ENCODE measurements at places on chromosomes 12 and 14.

GRCh38 chr12:118625050-118625675 is 248.8 kb downstream of the SUDS3 start:
- no peak for DNase-seq

DNA sequence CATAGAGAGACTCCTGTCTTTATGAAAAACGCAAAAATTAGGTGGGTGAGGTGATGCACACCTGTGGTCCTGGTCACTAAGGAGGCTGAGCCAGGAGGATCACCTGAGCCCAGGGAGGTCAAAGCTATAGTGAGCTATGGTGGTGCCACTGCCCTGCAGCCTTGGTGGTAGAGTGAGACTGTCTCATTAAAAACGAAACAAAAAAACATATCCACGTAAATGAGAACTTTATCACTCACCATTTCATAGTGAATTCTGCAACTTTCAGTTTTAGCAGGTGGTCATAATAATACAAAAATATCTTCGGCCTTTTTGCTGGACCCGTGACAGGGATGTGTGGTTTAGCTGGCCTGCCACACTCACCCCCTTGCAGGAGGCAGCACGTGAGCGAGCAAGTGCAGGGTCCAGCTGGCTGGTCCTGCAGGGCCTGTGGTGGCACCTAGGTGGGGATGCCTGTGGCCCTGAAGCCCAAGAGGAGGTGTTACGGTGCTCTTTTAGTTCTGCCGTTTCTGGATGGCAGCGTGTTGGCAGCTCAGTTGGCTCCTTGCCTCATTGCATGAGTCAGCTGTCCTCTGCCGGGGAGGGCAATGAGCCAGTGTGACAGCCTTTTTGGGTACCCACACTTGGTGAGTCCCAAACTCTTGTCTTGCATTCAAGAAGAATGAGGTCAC is 1330.7 kb upstream of the TMEM132C start:
- DNase-seq: no peak

DNA sequence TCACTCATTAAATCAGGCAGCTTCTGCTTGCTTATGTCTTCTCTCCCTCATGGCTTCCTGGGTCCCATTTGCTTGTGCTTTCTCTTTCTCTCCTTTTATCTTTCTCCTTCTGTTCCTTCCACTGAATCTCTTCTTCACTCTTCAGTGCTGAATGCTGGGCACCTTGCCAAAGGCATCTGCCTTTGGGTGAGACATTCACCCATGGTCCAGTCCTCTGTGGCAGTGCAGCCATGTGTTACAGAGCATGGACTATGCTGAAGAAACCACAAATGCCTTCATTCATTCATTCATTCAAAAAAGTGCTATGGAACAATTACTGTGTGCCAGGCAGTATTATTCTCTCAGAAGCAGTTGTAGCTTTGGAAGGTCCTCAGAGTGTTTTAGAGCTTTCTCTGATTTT is 344.4 kb upstream of the STXBP6 start:
- DNase-seq: no peak

DNA sequence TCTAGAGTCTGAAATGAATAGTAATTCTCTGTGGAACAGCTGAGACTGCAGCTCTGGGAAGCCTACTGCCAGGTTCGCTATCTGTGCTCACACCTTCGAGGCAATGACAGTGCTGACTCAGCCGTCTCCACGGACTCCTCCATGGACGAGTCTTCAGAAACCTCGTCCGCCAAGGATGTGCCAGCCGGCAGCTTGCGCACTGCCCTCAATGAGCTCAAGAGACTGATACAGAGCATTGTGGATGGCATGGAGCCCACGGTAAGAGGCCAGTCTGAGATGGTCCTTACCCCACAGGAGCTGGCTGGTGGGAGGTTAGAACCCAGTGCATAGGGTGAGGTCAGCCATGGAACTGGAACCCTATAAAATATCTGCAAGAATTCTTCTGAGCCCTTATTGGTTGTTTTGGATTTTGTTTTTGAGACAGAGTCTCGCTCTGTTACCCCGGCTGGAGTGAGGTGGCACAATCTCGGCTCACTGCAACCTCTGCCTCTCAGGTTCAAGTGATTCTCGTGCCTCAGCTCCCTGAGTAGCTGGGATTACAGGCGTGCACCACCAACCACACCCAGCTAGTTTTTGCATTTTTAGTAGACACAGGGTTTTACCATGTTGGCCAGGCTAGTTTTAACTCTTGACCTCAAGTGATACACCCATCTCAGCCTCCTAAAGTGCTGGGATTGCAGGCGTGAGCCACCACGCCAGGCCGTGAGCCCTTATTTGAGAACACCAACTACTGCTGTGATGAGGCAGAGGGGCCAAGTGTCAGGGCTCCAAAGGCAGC is 43.9 kb downstream of the RAB35 start:
- DNase-seq: no peak

- DNase-seq: no peak
These were observed 246.4 kb downstream of the EGLN3 start for GRCh38 chr14:33704481-33704880.

DNA sequence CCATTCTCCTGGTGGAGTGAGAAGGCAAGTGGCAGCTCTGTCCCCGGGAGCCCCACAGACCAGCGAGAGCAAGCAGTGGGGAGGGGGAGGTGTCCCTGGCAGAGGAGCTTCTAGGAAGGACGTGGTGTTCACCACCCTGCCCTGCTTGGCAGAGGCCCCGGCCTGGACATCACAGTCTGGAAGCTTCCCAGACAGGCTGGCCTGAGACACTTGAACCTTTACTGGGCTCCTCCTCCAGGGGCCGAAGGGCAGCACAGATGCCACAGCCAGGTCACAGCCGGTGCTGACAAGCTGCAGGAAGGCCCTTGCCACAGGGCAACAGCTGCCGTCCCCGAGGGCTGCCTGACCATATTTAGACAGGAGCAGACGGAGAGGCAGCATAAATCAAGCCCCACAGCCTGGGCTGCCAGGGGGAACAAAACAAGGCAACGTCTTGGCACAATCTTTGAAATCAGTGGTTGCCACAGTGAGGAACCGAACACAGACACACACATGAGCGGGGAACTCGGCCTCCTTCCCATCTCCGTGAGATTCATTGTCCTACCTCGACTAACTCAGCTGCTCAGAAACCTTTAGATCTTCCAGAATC is 28.5 kb downstream of the PRIMA1 start:
- DNase-seq: no peak

- peak; percentile 67 for DNase-seq
These were observed 110.5 kb downstream of the ARF6 start for GRCh38 chr14:50003213-50004021.

DNA sequence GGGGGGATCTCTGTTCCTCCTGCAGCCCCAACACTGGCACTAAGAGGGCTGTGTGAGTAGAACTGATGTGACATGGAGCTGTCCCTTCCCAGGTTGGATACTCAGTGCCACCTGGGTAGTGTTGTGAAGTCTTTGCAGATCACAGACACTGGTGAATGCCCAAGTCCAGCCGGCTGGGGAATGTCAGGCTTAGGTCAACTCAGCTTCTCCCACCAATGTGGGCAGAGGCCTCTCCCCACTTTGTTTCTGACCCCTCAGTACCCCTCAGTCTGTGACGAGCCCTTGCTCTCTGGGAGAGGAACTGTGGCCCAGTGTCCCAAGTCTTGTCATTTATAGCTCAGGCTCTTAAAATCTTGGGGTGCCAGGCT is 11.3 kb downstream of the SLC25A29 start:
- no peak for DNase-seq

GRCh38 chr14:46058964-46059563 is 592.5 kb downstream of the RPL10L start:
- DNase-seq: no peak

DNA sequence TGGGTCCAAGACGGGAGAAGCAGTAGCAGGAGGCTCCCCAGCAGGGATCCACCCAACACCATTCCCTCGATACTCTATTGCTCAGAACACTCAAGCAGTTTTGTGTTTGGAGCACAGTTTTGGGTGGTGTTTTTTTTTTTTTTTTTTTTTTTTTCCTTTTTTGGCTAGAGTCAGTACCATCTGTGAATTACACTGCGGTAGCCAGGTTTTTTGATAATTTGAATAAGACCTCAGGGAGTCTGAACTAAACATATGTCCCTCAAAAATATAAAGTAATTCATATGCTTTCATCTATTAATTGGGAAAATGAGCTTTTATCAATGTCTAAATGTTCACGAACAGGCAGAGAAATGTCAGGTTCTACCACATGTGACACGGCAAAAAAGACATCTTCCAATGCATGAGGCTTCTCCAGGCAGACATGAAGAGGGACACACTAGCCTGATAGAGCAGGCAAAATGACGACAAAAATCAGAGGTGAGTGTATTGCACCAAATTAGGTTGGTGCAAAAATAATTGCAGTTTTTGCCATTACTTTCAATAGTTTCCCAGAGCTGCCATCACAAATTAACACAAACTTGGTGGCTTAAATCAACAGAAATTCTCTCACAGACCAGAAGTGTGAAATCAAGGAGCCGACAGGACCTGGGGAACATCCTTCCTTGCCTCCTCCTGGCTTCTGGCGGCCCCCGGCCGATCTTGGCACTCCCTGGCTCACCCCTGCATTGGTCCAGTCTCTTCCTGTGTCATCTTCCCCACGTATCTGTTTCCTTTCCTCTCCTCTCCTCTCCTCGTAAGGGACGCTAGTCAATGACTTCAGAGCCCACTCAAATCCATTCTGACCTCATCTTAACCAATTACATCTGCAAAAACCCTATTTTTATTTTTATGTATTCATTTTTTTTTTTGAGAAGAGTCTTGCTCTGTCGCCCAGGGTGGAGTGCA is 33.9 kb downstream of the FOXN3 start:
- no peak for DNase-seq

- DNase-seq: no peak
These were observed 910 bp upstream of the SRP54 start for GRCh38 chr14:34981743-34982420.

GRCh38 chr12:88111074-88111652 is 30.7 kb downstream of the CEP290 start:
- peak; percentile 54 for DNase-seq

DNA sequence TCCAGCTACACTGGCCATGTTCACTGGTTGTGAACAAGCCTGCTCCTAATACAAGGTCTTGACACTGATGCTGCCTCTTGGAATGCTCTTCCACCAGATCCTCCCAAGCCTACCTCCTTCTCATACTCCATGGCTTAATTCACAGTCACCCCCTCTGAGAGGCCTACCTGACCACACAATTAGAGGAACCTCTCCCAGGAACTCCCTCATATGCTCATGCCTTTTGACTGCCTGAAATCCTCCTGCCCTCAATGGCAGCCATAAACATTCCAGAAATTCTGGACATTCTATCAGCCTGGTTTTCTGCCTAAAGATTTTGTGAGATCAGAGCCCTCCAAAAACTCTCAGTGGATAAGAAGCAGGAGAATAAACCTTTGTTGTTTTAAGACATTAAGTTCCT is 340.2 kb downstream of the C12orf75 start:
- no peak for DNase-seq

DNA sequence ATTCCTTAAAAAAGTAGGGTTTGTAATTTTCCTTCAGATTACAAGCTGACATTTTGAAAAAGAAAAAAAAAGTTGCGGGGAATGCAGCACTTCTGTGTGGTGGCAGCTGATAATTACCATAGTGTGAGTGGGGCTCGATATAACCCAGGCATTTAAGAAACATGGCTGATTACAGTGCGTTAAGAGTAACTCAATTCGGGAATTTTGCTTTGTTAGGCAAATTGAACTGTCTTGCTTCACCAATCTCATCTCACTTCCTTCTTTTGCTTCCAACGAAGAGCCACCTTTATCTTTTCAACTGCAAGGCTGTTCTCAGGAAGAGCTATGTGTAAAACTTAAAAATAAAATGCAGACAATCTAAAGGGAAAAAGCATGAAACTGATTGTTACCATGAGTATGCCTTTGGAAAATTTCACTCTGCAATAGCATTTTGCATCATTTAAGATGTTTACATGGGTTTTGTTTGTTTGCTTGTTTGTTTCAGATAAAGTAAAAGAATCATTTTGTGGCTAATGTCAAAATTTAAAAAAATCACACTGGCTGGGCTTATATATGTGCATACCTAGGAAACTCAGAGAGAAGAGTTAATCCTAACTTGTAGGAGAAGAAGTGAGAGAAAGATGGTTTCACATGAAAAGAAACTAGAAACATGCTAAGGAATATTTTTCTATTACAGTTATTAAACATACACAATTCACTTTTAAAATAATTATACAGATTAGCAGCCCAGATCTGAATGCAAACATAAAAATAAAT is 295.9 kb upstream of the ATP2B1 start:
- DNase-seq: no peak

- DNase-seq: no peak
These were observed 64.0 kb upstream of the ATF1 start for GRCh38 chr12:50699940-50700339.

GRCh38 chr14:61041704-61042103 is 60.7 kb downstream of the SLC38A6 start:
- DNase-seq: no peak

GRCh38 chr14:100305324-100306100 is 732 bp downstream of the SLC25A29 start:
- no peak for DNase-seq

DNA sequence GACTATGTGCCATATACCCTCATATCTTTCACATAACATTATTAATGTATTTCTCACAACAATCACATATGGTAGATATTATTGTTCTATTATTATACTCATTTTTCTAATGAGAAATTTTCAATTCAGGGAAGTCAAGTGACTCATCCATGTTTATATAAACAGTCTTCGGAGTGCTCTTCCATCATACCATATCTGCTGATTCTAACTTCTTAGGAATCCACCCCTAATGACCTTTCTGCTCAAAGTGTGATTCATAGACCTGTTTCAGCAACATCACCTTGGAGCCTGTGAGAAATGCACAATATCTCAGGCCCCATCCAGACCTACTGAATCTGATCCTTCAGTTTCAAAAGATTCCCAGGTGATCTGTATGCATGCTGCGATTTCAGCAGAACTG is 39.8 kb upstream of the OVCH1 start:
- DNase-seq: peak; percentile 88

DNA sequence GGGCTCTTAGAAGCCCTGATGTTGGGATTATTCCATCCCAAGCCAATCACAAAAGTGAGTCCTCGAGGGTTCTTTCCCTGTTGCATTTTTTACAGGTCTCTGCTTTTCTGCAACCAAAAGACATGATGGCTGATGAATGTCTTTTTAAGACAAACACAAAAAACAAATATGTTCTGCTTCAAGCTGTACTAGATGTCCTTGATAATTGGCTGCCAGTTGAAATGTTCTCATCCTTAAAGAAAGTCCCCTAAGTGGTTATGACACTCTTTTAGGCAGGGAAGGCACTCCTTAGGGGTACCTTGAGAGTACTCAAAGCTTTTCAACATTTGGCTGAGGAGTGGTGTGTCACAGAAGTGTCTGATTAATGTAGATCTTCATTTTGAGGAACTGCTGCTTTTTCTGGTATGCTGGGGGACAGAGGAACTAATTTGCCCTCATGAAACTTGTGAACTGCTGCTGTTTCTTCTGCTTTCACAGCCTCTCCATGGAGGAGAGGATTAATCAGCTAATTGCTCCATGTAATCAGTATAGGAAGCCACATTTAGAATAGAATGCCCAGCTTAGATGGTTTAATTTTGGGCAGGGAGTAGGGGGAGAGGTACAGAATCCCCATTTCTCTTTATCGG is 22.8 kb upstream of the IGF1 start:
- DNase-seq: no peak

- DNase-seq: no peak
These were observed 134.2 kb downstream of the TMEM30B start for GRCh38 chr14:61146899-61147298.
